HS-27A (cell line): ENCODE measurements at places on chromosomes 3 and 15.

- DNase-seq: no peak
Observed at GRCh38 chr15:89496155-89497098, at the start of gene RHCG. RHCG (minus strand) TSS chr15:89496583; CDS start chr15:89496544, 39 bp downstream.

DNA sequence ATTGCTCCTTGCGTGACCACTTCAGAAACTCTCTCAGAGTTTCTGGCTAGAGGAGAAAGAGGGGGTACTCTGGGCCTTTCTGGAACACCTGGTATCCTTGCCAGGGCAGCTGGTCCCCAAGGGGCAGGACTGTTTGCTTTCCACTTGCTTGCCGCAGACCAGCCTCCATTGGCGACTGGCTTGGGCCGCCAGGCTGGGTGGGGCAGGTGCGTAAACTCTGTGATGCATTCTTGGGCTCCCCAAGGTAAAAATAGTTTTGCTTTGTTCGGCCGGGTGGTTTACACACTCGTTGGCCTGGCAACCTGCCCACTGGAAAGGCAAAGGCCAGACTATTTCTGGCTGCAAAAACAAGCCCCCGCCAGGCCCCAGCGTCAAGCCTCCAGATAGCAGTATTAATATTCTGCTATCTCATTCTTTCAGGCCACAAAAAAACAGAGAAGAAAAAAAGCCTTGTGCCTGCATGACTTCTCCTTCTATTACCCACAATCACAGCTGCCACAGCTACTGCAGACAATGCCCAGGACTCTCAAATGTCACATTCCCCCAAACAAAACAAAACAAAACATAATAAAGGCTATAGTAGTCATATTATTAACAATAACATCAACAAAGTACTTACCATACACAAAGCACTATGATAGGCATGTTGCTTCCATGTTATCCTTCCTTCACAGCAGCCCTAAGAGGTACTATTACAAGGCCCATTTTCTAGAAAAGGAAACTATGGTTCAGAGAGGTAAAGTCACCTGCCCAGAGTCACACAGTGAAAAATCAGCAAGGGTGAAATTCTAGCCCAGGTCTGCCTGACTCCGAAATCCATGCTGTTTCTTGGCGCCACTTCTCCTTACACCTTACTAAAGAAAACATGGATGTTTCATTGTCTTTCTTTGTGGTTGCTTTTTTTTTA, 14.0 kb upstream of the SSUH2 start:
- DNase-seq: peak; percentile 67

DNA sequence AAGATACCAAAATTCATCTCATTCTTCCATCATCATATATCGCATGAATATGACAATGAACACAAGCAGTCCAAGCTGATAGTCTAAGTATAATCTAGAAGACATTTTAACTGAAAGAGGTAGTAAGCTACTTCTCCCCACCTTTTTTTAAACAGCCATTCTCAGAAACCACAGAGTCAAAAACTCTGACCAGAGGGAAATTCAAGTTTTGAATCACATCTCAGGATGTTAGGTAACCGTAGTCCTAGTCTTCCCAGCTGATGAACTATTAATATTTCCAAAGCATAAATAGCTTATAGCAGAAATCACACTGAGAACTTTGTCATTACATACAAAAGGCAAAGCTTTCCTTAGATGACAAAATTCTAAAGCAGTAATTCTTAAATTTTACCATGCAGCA, 25.8 kb downstream of the NPTN start:
- DNase-seq: no peak

DNA sequence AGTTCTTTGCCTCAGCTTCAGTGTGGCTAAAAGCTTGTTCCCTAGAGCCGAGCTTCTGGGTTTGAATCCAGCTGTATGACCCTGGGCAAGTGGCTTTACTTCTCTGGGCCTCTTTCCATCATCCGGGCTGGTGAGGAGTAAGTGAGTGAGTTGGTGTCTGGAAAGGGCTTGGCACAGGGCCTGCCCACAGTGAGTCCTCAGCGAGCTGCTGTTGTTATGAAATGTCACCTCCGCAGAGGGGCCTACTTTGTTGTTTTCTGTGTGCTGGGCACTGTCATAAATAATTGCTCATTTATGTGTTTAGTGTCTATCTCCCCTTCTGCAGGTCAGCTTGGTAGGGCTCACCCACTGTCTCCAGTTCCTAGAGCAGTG, 31.7 kb downstream of the SLC6A6 start:
- DNase-seq: no peak

GRCh38 chr3:66703501-66703900, 202.7 kb upstream of the LRIG1 start:
- no peak for DNase-seq

DNA sequence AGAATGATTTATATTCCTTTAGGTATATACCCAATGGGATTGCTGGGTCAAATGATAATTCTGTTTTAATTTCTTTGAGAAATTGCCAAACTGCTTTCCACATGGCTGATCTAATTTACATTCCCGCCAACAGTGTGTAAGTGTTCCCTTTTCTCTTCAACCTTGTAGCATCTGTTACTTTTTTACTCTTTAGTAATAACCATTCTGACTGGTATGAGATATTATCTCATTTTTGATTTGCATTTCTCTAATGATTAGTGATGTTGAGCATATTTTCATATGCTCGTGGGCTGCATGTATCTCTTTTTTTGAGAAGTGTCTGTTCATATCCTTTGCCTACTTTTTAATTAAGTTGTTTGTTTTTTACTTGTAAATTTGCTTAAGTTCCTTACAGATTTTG, 1264.2 kb downstream of the OTOL1 start:
- no peak for DNase-seq

DNA sequence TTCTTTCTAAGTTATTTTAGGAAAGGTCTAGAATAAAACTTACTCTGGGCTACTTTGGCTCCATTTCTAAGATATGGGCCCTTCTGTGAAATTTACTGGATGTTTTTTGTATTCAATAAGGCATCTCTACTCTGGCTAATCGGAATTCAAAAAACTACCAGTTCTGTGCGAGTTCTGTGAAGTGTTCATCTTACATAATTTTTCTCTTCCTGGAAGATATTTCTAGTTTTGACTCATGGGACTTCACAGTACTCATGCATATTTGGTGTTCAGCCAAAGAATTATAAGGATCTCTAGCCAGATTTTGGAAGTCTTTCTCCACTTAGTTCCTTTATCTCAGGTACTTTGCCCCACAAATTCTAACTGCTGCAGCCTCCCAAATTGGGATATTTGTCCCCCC, 46.4 kb upstream of the MBNL1 start:
- peak; percentile 29 for DNase-seq

GRCh38 chr3:133054586-133054985, 16.4 kb downstream of the TMEM108 start:
- no peak for DNase-seq

DNA sequence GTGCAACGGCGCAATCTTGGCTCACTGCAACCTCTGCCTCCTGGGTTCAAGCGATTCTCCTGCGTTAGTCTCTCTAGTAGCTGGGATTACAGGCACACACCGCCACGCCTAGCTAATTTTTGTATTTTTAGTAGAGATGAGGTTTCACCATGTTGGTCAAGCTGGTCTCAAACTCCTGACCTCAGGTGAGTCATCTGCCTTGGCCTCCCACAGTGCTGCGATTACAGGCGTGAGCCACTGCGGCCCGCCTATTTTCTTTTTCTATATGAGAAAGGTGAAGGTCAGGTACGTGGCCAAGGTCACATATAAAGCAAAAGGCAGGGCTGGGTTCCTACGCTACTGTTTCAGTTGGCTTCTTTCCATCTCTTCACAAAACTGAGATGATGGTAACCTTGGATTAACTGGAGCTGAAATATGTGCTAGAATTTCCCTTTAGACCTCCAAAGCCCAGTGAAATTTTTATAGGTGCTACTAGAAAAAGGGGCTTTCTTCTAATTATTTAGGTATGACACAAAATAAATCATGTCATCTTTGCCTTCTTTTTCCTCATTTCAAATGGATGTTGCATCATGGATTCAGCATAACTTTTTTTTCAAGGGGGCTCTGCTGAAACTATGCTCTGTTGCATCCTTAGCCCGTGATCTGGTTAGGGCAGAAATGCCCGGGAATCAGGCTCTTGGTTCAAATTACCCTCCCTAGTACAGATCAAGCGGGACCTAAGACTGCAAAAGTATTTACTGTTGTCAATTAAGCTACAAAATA, 68.5 kb downstream of the MYO1E start:
- DNase-seq: peak; percentile 40

GRCh38 chr15:73313861-73314260, 54.9 kb downstream of the HCN4 start:
- DNase-seq: no peak

DNA sequence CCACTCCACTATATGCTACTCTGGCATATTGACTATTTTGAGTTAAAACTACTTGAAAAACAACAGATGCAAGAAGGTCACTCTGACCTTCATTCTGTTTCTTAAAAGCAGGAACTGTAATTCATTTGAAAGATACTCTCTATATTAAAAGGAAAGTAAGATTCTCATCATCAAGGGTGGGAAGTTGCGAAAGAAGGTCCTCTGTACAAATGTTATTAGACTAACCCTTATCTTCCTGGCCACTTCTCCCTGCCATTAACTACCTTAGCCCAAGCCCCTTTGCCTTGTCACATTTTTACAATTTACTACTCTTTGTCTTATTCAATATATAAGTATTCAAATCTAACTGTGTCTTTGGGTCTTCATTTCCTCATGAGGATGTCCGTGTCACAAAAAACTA, 16.1 kb downstream of the SIDT1 start:
- DNase-seq: no peak

- DNase-seq: no peak
Observed at GRCh38 chr3:169861871-169862270, 7.9 kb downstream of the LRRC31 start.

GRCh38 chr3:150068440-150069153, 97.9 kb upstream of the PFN2 start:
- no peak for DNase-seq

DNA sequence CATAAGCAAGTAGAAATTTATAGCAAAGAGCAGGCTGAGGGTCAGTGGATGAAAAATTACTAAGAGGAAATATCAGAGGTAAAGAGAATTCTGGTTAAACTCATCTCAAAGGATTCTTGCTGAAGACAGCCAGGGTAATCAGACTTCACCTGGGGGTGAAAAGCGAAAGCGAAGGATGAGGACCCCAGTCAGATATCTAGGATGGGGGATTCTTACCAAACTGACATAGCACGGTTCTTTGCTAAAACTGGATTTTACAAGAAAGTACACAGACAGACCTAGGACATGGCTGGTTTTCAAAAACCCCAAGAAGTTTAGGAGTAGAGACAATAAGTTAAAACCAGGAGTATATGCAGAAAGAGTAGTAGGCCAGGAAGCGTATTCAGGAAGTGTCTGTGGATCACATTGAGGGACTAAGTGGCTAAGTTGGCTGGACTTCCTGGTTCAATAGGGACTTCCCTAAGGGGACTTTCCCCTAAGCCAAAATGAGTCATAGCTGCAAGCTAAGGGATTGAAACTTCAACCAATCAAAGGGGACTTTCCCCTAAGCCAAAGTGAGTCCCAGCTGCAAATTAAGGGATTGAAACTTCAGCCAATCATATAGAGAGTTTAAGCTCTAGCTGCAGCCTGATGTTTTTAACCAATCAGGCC, 2.4 kb upstream of the CFAP91 start:
- DNase-seq: no peak

DNA sequence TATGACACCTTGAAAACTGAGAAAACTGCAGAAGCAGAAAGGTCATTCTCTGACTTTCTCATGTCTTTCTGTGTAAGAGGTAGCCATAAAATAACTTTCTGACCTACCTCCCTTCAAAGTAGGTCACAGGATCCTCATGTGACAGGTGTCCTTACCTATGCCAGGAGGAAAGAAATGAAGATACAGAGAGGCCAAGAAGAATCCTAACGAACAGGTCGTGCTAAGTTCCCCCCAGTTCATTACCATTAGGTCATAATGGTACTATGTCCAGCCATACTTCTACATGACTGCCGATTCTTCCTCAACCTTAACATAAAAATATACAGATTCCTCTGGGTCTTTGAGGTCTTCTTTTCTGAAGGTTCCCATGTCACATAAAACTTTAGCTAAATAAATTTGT, 118.6 kb downstream of the FOXB1 start:
- no peak for DNase-seq
